ENCODE measurements at places on chromosomes 13 and 19.

DNA sequence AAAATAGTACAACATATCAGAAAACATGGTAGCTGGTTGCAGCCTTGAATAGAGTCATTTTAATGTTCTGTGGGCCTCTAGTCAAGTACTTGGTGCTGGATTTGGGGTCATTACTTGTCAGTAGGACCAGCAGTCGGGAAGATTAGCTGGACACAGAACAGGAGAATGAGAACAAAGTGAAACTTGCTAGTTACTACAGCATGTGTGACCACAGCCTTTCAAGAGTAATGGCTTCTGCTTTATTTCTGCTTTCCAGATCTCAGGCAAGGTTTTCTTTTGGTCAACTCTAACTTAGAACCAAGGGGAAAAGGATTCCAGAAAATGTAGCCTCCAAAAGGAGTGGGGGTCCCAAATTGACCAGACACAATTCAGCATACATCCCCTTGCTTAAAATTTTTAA, 17.1 kb upstream of the VWA8 start:
- no peak for DNase-seq

DNA sequence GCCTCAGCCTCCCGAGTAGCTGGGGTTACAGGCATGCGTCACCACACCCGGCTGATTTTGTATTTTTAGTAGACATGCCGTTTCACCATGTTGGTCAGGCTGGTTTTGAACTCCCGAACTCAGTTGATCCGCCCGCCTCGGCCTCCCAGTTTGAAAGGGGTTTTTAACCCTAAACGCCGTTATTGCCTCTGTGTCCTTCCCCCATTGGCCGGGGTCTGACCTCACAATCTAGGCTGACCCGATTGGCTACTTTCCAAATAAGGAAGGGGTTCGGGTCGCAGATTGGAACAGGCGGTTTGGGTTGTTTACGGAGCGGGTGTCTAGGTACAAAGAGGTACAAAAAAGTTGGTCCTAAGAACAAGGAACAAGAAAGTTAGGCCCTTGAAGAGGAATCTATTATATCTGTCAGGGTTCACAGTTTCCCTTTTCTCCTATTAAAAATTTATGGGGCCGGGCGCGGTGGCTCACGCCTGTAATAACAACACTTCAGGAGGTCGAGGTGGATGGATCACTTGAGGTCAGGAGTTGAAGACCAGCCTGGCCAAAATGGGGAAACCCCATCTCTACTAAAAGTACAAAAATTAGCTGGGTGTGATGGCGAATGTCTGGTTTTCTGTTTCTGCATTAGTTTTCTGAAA, 1.0 kb downstream of the ZNF253 start:
- peak; percentile 3 for DNase-seq

DNA sequence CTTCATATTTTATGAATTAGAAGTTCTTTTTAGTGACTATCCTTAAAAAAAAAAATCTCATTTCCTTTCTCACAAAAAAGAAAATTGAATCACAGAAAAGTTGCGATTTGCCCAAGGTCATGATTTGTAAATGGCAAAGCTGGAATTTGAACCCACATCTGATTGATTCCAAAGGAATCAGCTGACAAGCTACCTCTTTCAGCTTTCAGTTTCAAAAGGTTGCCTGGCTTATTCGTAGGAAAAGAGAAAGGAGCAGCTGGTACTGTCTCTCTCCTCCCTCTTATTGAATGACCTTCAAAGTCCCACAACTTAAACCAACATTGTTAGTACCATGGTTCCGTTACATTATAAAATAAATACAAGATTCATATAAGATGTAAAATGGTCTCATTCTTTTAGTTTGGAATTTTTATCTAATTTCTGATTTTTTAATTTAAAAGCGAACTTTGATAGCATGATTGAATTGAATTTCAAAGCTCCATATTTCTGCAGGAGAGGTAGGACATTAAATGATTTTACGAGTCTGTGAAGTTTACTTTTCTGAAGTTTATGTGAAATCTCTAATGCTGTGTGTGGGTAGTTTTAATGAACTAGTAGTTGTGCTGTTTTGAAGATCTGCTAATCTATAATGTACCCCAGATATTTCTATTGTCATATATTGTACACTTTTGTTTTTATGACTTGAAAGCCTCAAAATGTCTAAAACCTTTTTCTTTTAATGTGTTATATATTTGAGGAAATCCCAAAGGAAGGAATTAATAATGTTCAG, 18.5 kb upstream of the KCTD4 start:
- peak; percentile 51 for DNase-seq

GRCh38 chr19:48218997-48219396, 36.7 kb downstream of the CARD8 start:
- peak; percentile 39 for DNase-seq

All from EL (cell line).